Sciatic nerve (tissue), 2 donors: ENCODE measurements at places on chromosomes 13 and 19. TPM values are rescaled to one million over a fixed set of nuclear protein-coding genes. Genes with fewer than 3 reads are reported as not detected.

The ZNF20 gene
- 4.3 TPM for total RNA-seq

GRCh38 chr19:49658566-49659442, 6.9 kb downstream of the IRF3 start:
- no peak for DNase-seq

- DNase-seq = no peak
Observed at GRCh38 chr13:46593398-46593797, 40.4 kb downstream of the LRCH1 start.

- DNase-seq = no peak
Observed at GRCh38 chr13:41858780-41859179, 102.1 kb downstream of the VWA8 start.

DNA sequence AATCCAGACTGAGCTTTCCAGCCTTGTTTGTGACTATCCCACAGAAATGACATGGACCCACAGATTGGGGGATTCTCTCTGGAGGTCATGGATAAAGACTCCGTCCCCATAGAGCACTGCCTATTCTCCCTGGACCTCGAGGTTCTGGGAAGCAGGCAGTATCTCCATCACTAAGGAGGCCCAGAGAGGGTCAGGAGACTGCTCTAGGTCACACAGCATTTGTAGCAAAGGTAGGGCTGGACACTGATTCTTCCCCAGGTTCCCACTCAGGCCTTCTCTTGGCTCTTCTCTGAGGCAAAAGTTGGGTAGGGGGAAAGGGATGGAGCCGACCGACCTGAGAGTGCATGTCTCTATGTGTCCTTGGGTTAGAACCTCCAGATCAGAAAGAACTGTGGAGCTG, 80.9 kb downstream of the PTPRS start:
- DNase-seq = no peak

The TMIGD2 gene
- 0.85 TPM for total RNA-seq

DNA sequence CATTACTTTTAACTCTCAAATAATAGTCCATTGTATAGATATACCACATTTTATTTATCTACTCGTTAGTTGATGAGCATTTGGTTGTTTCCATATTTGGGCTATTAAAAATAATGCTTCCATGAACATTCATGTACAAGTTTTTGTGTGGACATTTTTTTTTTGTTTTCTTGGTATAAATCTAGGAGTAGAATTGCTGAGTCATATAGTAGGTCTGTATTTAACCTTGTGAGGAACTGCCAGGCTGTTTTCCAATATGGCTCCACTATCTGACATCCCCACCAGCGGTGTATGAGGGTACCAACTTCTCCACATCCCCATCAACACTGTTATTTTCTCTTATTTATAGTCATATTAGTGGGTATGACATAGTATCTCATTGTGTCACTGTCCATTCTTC, 143.1 kb downstream of the RAP2A start:
- no peak for DNase-seq

GRCh38 chr13:45316338-45316737, 24.6 kb downstream of the TPT1 start:
- no peak for DNase-seq

The KIR3DL1 gene
- total RNA-seq = not detected
